SK-N-SH (cell line): ENCODE measurements at places on chromosomes 6 and 20. TPM values are rescaled to one million over a fixed set of nuclear protein-coding genes. Genes with fewer than 3 reads are reported as not detected.

DNA sequence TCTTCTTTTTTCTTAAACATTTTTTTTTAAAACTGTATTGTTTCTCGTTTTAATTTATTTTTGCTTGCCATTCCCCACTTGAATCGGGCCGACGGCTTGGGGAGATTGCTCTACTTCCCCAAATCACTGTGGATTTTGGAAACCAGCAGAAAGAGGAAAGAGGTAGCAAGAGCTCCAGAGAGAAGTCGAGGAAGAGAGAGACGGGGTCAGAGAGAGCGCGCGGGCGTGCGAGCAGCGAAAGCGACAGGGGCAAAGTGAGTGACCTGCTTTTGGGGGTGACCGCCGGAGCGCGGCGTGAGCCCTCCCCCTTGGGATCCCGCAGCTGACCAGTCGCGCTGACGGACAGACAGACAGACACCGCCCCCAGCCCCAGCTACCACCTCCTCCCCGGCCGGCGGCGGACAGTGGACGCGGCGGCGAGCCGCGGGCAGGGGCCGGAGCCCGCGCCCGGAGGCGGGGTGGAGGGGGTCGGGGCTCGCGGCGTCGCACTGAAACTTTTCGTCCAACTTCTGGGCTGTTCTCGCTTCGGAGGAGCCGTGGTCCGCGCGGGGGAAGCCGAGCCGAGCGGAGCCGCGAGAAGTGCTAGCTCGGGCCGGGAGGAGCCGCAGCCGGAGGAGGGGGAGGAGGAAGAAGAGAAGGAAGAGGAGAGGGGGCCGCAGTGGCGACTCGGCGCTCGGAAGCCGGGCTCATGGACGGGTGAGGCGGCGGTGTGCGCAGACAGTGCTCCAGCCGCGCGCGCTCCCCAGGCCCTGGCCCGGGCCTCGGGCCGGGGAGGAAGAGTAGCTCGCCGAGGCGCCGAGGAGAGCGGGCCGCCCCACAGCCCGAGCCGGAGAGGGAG, 580 bp downstream of the VEGFA start:
- peak overlapping the region; percentile 85 for H3K27ac ChIP-seq
- peaks cover 2% of the 10 kb centered on the region; the same call in 1 of the 2 replicates for H3K36me3 ChIP-seq
- H3K4me1 ChIP-seq, result peaks cover 23% of the 10 kb centered on the region
- peak overlapping the region; percentile 94 for H3K4me3 ChIP-seq

DNA sequence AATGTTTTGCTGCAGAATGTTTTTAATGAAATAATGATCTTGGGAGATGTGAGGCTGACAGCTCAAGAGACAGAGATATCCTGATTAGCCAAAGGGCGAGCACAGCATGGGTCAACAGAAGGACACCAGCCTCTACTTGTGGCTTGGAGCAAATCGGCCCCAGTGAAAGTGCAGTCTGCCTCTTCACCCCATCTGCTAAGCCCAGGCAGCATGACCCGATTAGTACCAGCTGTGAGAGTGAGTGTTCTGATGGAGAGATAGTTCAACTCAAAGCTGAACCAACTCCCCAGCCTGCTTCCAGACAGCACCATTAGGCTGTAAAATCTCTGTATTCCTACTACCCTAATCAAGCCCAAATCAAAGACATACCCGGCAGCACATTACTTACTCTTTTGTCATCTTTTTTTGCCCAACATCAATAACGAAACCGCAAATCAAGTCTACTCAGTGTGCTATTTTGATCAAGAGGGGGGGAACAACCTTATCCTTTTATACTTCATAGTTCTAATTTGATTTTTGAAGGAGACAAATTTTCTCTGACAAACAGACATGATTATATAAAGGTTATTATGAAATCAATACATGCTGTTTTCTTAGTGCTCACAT, 514.1 kb upstream of the NRSN1 start:
- H3K27ac ChIP-seq, result peak overlapping the region; percentile 100
- H3K27me3 ChIP-seq, result no peaks in the 10 kb centered on the region
- no peak overlapping the region for H3K4me3 ChIP-seq

SLC24A3 gene
- not detected in 2 replicates for polyA plus RNA-seq

PTCRA gene
- polyA plus RNA-seq, result not detected in 2 replicates

DNA sequence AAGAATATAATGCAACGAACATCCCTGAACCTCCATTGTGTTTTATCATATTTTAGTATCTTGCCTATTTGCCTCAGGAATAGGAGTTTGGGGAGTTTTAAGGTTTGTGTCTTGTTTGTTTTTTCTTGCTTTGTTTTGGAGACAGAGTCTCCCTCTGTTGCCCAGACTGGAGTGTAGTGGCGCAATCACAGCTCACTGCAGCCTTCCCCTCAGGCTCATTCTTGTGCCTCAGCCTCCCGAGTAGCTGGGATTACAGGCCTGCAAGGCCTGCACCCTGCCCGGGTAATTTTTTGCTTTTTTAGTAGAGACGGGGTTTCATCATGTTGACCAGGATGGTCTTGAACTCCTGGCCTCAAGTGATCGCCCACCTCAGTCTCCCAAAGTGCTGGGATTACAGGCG, 63.3 kb upstream of the CARMIL1 start:
- no peak for DNase-seq
- H3K4me3 ChIP-seq, result no peak overlapping the region
- no peaks in the 10 kb centered on the region for H3K27me3 ChIP-seq
- no peaks in the 10 kb centered on the region for H3K36me3 ChIP-seq
- H3K27ac ChIP-seq, result no peak overlapping the region
- H3K4me1 ChIP-seq, result peaks cover 16% of the 10 kb centered on the region; the same call in 1 of the 2 replicates

- DNase-seq, result no peak
- no peak overlapping the region for H3K4me3 ChIP-seq
- no peaks in the 10 kb centered on the region for H3K36me3 ChIP-seq
- no peak overlapping the region for H3K27ac ChIP-seq
- peaks cover 25% of the 10 kb centered on the region for H3K4me1 ChIP-seq
These were observed 174.9 kb upstream of the PRND start for GRCh38 chr20:4546786-4547185.

GRCh38 chr6:63635215-63635587, 401 bp upstream of the PHF3 start:
- H3K27me3 ChIP-seq, result no peaks in the 10 kb centered on the region
- peak overlapping the region; percentile 90; the same call in 1 of the 2 replicates for H3K27ac ChIP-seq
- no peak for DNase-seq
- no peaks in the 10 kb centered on the region for H3K36me3 ChIP-seq

- no peak overlapping the region for H3K27ac ChIP-seq
- H3K4me3 ChIP-seq, result no peak overlapping the region
- no peaks in the 10 kb centered on the region for H3K36me3 ChIP-seq
- no peak for DNase-seq
- H3K4me1 ChIP-seq, result no peaks in the 10 kb centered on the region
These were observed 61.1 kb upstream of the GATA5 start for GRCh38 chr20:62536871-62537401.

DNA sequence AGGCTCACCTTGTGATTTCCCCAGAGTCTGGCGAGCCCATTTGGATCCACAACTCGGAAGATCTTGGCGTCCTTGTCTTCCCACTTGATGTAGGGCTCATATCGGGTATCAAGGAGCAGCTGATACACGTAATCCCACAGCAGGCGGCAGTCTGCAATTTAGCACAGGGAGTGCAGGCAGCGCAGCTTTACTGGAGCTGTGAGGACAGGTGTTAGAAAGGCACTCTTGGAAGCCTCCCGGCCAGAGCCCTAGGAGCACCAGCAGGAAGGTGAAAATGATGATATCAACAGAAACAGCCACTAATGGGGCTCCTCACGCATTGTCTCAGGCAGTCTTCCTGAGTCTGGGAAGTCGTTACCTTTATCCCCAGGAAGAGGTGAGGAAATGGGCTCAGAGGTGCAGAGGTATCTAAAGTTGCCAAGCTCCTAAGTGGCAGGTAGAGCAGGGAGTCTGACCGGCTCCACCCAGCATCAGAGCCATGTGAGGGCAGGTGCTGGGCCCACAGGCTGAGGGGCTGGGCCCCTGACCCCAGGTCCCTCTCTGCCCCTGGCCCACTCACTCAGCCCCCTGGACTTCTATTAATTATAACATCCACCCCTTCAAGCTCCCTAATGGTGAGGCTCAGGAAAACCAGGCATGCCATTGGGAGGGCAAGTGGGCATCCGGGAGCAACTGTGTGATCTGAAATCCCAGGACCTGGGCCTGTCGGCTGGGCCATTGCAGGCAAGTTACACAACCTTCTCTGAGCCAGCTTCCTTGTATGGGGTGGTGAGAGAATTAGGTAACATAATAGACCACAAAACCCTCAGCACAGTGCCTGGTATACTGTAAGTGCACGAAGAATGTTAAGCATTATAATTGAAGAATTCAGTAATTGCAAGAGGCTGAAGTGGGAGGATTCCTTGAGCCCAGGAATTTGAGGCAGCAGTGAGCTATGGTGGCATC, 18.3 kb downstream of the ETV7 start:
- H3K36me3 ChIP-seq, result no peaks in the 10 kb centered on the region
- peaks cover 5% of the 10 kb centered on the region; the same call in 1 of the 2 replicates for H3K4me1 ChIP-seq
- H3K4me3 ChIP-seq, result no peak overlapping the region
- DNase-seq, result no peak

DNA sequence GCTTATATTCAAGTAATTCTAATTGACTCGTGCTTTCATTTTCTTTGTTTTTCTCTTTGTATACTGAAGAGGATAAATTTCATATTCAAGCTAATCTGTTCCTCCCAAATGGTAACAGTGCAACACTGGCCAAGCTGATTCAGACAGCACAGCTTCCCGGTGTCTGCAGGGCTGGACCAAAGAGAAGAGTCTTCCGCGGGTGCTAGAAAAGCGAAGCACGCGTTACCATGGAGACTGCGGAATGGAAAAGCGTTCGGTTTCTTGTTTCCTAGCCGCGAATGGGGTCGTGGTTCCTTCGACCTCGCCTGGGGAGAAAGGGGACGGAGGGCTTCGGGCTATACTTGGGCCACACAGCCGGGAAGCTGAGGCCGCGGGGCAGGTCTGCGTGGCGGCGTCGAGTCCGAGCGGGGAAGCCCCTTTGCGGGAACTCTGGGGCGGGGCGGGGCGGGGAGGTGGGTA, 6.2 kb upstream of the ZNF311 start:
- H3K4me1 ChIP-seq, result peaks cover 2% of the 10 kb centered on the region; the same call in 1 of the 2 replicates
- H3K36me3 ChIP-seq, result no peaks in the 10 kb centered on the region
- H3K27ac ChIP-seq, result no peak overlapping the region; the same call in 1 of the 2 replicates
- H3K4me3 ChIP-seq, result peak overlapping the region; percentile 58
- H3K27me3 ChIP-seq, result peaks cover 12% of the 10 kb centered on the region; the same call in 1 of the 2 replicates
- peak; percentile 72 for DNase-seq

SLC22A1 gene
- polyA plus RNA-seq, result 0.10 and 0.20 TPM in 2 replicates

PAX1 gene
- not detected in 2 replicates for polyA plus RNA-seq

PNLDC1 gene
- not detected in 2 replicates for polyA plus RNA-seq

DNA sequence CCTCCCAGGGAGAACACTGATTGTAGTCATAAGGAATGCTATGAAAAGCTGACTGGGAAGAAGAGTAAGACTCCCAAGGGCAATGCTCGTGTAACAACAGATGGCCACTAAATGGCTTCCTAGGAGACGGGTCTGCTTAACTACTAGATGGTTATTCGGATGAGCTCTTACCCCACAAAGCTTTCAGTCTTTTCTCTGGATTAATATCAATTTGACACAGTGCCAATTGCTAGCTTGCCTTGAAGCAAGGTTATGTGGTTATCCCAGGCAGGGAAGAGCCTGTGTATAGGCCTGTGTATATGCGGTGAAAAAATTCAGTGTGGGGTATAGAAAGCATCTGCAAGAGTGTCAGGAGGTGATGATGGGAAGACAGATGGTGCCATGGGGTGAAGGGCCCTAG, 86.4 kb upstream of the NOX3 start:
- H3K27me3 ChIP-seq, result no peaks in the 10 kb centered on the region
- no peak for DNase-seq
- no peaks in the 10 kb centered on the region for H3K36me3 ChIP-seq

- no peak for DNase-seq
- no peak overlapping the region for H3K27ac ChIP-seq
- H3K27me3 ChIP-seq, result no peaks in the 10 kb centered on the region
- no peaks in the 10 kb centered on the region for H3K4me1 ChIP-seq
These were observed 231.9 kb upstream of the FAM83B start for GRCh38 chr6:54614499-54615195.
